ENCODE measurements at places on chromosomes 12 and 14.

DNA sequence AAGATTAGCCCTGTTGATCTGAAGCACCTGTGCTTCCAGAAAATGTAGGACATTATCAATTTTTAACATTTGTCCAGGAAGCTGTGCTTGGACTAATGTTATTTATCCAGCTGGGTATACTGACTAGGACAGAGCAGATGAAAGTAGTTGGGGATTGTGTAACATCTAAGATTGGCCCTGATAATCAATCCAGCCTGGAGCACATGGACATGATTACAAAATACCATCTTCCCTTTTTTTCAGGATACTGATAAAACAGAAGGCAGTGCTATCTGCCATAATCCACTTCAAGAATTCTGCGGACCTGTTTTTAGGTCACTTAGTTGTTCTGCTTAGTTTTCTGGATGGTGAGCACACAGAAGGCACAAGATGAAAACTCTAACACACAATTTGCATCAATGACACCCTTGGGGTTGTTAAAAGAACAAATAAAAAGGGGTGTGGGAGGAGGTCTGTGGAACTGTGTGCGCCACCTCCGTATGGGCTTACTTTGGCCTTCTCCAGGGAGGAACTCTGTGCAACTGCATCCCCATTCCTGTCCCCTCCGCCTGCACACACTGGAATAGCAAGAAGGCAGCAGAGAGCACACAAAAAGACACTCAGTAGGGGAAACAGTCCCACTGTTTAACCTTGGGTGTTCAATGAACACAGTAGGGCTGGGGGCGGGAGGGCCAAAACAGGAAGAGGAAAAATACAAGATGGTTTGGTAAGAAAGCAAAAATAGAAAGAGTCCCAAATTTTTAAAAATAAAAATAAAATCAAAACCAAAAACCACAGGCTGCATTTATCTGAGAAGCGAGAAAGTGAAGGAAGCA, 31.1 kb upstream of the DUSP6 start:
- DNase-seq, result no peak

- no peak for DNase-seq
Observed at GRCh38 chr12:44804068-44804467, 72.0 kb downstream of the NELL2 start.

- DNase-seq, result no peak
Observed at GRCh38 chr14:68011406-68012028, 191.9 kb downstream of the RAD51B start.

- no peak for DNase-seq
Observed at GRCh38 chr14:102592763-102593060, 263 bp downstream of the RCOR1 start.

DNA sequence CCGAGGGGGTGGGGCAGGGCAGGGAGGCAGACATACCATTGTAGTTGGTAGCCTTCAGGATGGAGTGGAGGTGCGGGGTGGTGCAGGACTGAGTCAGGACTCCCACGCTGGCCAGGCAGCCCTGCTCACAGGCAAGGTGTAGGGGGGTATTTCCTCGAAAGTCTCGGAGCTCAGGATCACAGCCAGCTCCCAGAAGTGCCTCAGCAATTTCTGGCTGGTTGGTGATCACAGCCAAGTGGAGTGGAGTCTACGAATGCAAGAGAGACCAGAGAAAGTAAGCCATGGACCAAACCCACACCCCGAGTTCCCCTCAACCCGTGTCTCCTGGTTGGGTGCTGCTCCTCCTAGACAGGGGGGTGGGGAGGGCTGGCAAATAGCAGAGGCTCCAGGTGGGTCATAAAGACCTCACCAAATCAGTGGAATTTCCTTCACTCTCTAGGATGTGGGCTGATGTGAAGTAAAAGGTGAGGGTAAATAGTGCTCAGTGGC, 1.4 kb downstream of the NFKBIA start:
- DNase-seq, result no peak

DNA sequence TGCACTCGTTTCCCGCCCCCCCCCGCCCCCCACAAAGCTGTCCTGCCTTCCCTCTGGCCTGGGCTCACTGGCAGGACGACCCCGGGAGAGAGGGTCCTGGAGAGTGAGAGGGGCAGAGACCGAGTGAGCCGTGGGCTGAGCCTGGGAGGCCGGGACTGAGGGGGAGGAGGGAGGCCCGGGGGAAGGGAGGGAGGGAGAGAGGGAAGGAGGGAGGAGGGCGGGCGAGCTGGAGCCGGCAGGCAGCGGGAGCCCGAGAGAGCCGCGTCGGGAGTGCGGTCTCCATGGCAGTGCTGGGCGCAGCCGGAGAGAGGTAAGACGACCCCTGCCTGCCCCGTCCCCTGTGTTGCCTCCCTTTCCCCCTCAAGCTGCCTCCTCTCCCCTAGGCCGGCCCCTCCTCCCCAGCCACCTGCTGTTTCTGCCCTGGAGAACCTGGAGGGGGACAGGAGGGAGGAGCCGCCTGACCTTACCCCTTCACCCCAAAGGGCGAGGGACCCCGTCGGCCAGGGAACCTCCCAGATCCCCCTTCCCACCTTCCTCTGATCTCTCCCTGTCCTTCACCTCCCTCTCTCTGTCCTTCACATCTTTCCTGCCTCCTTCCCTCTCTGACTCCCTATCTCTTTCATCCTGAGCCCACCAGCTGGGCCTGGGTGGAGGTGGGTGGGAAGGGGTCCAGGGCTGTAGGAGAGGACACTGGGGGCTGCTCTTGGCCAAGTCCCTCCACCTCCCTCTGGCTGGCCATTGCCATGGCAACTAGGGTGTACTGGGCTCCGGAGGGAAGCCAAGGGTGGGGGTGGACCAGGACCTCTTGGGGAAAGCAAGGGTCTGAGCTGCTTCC, at the start of gene GPR162:
TSS of gene GPR162 (plus strand) at position 231 of the 835 bp plus-strand sequence. CDS start 2,078 bp downstream, outside the sequence.
- DNase-seq, result no peak

DNA sequence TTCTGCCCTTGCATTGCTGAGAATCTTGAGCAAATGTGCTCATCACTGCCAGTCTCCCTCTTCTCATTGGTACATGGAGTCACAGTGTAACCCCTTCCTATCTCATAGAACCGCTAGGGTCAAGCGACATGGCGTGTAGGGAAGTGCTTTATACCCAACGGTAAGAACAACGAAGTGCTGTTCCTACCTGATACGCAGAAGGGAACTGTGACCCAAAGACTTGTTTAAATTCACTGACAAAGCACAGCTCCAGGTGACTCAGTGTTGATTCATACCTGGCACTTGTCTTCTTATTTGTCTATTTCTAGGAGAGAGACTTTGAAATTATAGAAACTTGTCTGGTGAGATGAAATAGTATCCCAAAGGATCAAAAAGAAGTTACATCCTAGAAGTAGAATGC, 53.7 kb downstream of the FBXL14 start:
- no peak for DNase-seq

- DNase-seq, result no peak
Observed at GRCh38 chr14:50647282-50647681, 20.8 kb downstream of the SAV1 start.

GRCh38 chr14:74934041-74934440, 11.0 kb upstream of the RPS6KL1 start:
- no peak for DNase-seq

DNA sequence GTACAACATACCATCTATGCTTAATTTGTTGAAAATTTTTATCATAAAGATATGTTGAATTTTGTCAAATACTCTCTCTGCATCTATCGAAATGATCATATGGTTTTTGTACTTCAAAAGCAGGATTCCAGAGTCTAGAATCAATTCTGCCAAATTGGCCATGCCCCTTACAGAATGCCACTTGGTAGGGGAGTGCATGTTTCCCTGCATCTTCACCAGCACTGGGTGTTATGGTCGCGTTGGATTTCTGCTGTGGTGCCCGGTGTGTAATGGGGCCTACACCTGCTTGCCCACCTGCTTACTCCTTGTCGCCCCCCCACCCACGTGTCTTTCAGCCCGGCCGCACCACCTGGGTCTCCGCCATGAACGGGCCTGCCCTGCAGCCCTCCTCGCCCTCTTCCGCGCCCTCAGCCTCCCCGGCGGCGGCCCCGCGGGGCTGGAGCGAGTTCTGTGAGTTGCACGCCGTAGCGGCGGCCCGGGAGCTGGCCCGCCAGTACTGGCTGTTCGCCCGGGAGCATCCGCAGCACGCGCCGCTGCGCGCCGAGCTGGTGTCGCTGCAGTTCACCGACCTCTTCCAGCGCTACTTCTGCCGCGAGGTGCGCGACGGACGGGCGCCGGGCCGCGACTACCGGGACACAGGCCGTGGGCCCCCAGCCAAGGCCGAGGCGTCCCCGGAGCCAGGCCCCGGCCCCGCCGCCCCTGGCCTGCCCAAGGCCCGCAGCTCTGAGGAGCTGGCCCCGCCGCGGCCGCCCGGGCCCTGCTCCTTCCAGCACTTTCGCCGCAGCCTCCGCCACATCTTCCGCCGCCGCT, 12.3 kb downstream of the SH2B3 start:
- DNase-seq, result no peak

DNA sequence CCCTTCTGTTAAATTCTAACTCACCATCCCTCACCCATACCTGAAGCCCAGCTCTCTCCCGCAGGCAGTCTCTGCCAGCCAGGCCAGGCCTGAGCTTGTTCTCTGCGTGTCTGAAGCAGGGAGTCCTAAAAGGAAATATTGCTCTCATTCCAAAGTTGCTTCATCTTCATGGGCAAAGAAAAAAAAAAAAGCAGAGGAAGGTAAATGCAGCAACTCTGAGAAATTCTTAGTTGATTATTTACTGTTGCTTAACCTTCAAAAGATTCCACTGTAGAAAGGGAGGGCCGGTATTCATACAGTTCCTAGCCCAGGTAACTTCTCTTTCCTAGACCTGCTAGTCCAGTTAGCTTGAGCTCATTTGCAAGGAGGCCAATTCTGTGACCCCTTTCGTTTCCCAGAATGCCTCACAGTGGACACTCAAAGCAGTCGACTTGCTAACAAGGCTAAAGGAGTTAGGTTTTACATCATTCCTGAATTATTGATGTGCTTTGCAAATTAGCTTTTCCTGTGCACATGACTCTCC, 193.5 kb upstream of the EEA1 start:
- no peak for DNase-seq

DNA sequence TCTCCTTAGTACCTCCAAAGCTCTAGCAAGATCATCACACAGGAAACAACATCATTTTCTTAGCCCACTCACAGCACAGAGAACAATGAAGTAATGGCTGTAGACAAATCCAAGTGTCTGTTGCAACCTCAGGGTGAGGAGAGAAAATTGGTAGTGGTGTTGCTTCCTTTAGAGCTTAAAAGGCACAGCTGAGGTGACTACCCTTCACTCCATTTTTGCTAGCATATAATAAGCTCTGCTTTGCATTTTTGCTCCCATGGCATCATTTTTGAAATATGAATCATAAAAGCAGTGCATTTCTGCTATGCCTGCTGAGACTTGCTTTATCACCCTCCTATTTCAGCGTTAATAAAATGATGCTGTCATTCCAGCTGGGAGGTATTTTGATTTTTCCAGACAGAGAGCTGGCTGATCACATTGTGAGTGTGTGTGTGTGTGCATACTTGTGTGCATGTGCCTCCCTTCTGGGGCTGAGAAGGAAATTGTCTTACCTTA, 18.5 kb upstream of the PCNX1 start:
- no peak for DNase-seq

GRCh38 chr12:64672925-64673409, 62.7 kb downstream of the RASSF3 start:
- DNase-seq, result no peak

DNA sequence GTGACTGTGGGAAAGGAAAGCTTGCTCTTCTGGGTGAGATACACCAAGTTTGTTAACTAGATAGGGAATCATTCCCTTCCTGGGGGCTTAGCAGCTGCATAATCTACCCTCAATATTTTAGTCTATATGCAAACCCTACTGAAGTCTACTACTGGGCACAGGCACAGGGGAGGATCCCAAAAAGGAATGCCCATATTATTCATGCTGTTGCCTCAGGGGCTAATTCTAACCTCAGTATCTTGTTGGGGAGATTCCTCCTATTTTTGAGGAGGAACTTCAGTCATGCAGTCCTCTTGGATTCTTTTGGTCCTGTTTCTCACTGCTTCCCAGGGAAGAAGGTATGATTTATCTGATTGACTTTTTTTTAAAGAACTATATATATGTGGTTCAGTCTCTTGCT, 58.9 kb upstream of the ANKS1B start:
- DNase-seq, result no peak

GRCh38 chr14:38718519-38718918, 384.5 kb downstream of the SEC23A start:
- DNase-seq, result no peak

GRCh38 chr12:40238266-40238902, 13.6 kb downstream of the LRRK2 start:
- DNase-seq, result no peak

DNA sequence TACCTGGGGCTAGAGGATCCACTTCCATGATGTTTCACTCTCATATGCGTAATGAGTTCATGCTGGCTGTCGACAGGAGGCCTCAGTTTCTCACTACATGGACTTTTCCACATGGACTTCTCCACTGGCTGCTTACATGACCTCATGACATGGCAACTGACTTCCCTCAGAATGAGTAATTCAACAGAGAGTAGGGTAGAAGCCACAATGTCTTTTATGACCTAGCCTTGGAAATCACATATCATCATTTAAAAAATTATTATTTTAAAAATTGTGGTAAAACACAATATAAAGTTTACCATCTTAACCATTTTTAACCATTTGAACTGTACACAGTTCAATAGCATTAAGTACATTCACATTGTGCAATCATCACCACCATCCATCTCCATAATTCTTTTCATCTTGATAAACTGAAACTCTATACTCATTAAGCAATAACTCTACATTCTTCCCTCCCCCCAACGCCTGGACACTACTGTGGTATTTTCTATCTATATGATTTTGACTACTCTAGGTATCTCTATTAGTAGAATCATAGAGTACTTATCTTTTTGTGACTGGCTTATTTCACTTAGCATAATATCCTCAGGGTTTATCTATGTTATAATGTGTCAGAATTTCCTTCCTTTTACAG, 144.5 kb downstream of the TGFB3 start:
- DNase-seq, result no peak

- DNase-seq, result no peak
Observed at GRCh38 chr12:25491396-25492325, 61.4 kb downstream of the LMNTD1 start.

Measured in stimulated activated CD4-positive, alpha-beta T cell treated with anti-CD3 and anti-CD28 coated beads, Interleukin-2, amount 100 ng/mL, for 48 hours (primary cell).